Activated CD8-positive, alpha-beta T cell treated with anti-CD3 and anti-CD28 coated beads for 36 hours (primary cell): ENCODE measurements at places on chromosomes 7 and 10. TPM values are rescaled to one million over a fixed set of nuclear protein-coding genes. Genes with fewer than 3 reads are reported as not detected.

GRCh38 chr10:80260295-80261243, 28.9 kb downstream of the MAT1A start:
- DNase-seq = peak; percentile 40
- no peak overlapping the region for H3K27ac ChIP-seq
- H3K27me3 ChIP-seq = no peaks in the 10 kb centered on the region

NPC1L1 gene
- 0.07 TPM for total RNA-seq

GRCh38 chr7:45061352-45061751, 27.4 kb downstream of the NACAD start:
- H3K36me3 ChIP-seq = peaks cover 41% of the 10 kb centered on the region
- H3K27me3 ChIP-seq = no peaks in the 10 kb centered on the region
- H3K4me3 ChIP-seq = no peak overlapping the region
- H3K4me1 ChIP-seq = peaks cover 53% of the 10 kb centered on the region
- DNase-seq = no peak
- H3K27ac ChIP-seq = peak overlapping the region; percentile 67

GRCh38 chr7:18290223-18290622, 205.3 kb upstream of the HDAC9 start:
- H3K27me3 ChIP-seq = peaks cover 8% of the 10 kb centered on the region
- H3K36me3 ChIP-seq = no peaks in the 10 kb centered on the region
- H3K27ac ChIP-seq = no peak overlapping the region
- H3K4me3 ChIP-seq = no peak overlapping the region

DNA sequence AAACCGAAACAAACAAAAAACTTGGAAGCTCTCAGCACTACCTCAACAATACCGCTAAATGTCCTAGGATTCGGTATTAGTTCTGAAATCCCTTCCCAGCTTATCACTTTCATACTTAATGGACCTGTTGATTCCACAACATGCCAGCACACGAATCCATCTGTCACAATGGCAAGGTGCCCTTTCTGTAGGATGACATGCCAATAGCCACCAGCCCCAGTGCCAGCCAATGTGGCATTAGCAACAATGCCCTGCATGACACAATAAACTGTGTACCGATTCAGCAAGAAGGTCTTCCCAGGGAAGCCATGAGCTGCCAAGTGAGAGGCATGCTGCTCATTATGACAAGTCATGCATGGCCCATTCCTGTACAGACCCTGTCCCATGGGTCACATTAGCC, 35.6 kb upstream of the CHCHD3 start:
- no peaks in the 10 kb centered on the region for H3K36me3 ChIP-seq
- peaks cover 9% of the 10 kb centered on the region for H3K27me3 ChIP-seq
- DNase-seq = no peak
- no peak overlapping the region for H3K4me3 ChIP-seq
- H3K27ac ChIP-seq = no peak overlapping the region
